ENCODE measurements at places on chromosomes 16 and 17.
A peak's percentile ranks its signal among the peaks of the same experiment; 100 is the strongest.

DNA sequence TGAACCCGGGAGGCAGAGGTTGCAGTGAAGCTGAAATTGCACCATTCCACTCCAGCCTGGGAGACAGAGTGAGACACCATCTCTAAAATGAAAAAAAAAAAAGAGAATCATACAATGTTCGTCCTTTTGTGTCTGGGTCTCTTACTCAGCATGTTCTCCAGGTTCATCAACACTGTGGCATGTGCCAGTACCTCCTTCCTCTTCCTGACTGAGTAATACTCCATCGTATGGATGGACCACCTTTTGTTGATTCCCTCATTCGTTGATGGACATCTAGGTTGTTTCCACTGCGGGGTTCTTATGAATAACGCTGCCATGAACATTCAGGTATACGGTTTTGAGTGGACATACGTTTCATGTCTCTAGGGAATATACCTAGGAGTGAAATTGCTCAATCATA lies 4.1 kb upstream of the HS3ST6 start:
- no peak for DNase-seq

DNA sequence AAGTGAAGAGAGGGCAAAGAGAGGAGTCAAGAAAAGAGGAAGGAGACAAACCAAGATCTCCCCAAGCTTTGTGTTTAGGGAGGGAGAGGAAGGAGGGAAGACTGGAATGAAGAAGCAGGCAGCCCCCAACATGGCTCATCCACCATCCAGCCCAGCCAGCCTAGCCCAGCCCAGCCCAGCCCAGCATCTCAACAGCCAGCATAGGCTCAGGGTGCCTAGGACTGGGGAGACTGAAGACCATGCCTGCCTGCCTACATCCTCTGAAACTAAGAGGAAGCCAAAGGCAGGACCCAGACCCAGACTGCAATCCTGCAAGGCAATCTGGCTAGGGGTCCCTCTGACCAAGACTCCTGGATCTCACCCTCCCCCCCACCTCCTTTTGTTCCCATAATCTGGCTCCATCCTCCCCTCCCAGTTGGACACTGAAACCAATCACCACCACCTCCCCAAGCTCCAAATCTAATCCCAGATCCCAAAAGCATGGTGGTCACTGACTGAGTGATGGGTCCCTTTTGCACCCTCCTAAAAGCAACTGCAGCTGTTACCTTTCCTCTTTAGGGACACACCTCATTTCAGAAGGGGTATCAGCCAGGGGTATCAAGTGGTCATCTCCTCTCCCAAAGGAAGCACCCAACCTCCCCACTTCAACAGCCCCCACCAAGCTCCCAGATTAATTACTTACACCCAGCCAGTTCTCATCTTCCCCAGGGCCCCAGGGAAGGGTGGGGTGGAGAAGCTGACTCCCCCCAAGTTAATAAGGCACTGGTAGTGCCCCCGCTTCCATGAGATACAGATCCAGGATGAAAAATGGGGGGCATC lies 1.2 kb downstream of the HDAC5 start:
- no peak for DNase-seq

- no peak for DNase-seq
Observed at GRCh38 chr17:1312261-1312870, 32.9 kb downstream of the TRARG1 start.

DNA sequence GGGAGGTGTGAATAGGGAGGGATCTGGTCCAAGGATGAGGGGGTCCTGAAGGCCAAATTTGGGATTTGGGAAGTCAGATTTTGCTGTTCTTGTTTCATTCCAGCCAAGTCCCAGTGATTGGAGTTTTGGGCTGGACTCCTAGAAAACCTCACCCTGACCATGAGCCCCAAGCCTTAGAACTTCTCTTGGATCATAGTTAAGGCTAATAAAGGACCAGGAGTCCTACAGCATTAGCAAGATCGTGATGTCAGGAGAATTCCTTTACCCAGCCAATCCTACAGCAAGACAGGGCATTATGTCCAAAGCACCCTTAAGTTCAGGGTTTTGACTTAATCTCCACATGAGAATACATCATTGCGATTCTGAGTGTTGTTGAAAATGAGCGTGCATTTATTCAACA lies 85.0 kb downstream of the SOX9 start:
- no peak for DNase-seq

GRCh38 chr17:28712032-28712704 lies 480 bp upstream of the PROCA1 start:
- peak; percentile 46 for DNase-seq

DNA sequence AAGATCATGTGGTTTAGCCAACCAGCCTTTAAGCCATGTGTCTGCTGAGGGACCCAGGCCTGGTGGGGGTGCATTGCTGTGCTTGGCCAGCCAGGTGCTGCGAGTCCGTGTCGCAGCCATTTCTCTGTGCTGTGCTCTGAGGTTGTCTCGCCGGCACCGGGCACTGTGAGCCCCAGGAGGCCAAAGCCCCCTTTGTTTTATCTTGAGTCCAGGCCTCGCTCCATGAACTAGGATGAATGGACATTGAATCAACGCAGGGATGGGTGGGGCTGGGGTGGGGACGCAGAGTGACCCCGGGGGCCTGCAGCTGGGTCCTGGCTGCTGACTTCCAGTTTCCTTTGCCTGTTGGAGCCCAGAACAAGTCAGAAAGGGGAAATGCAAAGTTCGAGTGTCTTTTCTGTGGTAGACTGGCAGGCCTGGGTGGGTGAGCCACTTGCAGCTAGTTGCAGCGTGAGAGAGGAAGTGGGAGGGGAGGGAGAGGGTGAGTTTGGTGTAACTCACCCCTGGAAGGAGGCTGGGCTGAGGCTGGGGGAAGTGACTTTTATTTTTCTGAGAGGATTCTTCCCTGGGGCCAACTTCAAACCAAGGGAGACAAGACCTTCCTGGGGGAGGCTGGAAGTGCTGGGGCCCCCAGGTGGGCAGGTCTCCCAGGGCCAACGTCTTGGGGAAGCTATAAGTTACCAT lies 324.7 kb downstream of the SEC14L1 start:
- DNase-seq: peak; percentile 74

GRCh38 chr16:89545831-89546574 lies 14.5 kb upstream of the RPL13 start:
- no peak for DNase-seq

- no peak for DNase-seq
Observed at GRCh38 chr17:77316191-77316641, 175.4 kb downstream of the SEC14L1 start.

GRCh38 chr17:46046957-46047356 lies 47.9 kb downstream of the STH start:
- DNase-seq: no peak

GRCh38 chr16:89087922-89088497 lies 5.6 kb upstream of the ACSF3 start:
- no peak for DNase-seq

- DNase-seq: no peak
Observed at GRCh38 chr17:17412326-17412725, 64.5 kb upstream of the MED9 start.

- DNase-seq: no peak
Observed at GRCh38 chr17:40418428-40418706, 671 bp upstream of the TOP2A start.

DNA sequence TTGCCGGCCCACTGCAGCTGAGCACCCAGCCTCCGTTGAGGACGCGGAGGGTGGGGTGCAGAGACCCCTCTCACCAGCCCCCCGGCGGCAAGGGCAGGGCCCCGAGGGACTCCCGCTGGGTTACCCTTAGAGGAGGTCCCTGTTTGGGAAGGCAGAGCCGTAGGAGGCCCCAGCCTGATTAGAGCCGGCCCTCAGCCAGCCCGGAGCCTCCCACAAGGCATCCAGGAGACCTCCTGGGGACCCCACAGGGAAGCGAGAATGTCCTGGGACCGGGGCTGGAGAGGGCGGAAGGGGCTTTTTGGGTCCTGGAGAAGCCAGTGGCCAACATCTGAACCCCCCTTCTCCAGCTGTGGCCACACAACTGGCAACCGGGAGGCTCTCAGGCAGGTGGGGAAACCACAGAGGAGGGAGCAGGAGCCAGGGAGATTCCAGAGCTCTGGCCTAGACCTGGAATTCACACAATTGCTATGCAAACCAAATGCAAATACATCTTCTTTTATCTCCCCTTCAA lies 21.7 kb upstream of the SP6 start:
- no peak for DNase-seq

DNA sequence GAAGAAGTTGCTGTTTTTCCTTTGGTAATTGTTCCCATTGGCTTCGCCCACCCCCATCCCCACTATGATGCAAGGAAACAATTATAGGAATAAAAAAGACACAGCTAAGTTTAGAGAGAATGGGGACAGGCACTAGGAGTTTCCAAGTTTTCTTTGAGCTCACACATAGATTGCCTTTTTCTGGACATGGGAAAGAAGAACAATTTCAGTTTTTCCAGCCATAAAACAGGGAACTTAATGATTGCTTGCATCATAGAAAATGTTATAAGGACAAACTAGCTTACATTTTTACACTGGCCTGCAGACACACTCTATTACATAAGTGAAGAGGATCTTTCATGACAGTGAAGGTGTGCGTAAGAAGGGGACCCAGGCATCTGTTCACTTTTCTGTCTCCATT lies 142.3 kb upstream of the ZFHX3 start:
- DNase-seq: no peak

DNA sequence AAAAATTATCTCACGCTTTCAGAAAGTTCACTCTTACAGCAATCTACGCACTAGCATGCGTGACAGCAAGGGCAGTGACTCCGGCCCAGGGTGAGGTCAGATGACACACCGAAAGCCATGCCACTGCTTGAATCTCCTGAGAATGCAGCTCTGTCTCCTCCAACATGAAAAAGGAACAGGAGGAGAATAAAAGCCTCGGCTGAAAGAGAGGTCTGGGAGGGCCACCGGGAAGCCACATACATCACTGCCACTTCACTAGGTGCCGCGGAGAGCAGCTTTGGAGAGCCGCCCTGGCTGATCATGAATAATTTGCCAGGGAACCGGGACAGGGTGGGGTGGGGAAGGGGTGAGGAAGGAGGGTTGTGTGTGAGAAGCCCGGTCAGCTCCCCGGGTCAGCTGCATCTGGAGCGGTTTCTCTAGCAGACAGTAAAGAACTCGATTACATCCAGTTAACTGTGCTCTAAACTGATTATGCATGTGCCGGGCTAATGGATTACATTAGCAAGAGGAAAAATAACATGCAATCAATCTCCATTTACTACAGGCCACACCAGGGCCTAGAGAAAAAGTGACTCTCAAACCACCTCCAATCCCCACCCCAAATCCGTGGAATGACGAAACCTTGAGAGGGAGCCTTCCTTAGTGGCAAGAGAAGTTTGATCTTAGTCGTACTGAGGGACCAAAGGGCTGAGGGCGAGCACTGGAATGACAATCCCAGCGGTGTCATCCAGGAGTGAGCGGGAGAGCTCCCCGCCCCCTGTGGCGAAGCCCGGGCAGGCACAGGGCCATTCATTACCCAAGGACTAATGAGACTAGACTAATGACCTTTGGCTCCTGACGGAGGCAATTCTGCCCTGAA lies 100.3 kb downstream of the ZFHX3 start:
- no peak for DNase-seq

DNA sequence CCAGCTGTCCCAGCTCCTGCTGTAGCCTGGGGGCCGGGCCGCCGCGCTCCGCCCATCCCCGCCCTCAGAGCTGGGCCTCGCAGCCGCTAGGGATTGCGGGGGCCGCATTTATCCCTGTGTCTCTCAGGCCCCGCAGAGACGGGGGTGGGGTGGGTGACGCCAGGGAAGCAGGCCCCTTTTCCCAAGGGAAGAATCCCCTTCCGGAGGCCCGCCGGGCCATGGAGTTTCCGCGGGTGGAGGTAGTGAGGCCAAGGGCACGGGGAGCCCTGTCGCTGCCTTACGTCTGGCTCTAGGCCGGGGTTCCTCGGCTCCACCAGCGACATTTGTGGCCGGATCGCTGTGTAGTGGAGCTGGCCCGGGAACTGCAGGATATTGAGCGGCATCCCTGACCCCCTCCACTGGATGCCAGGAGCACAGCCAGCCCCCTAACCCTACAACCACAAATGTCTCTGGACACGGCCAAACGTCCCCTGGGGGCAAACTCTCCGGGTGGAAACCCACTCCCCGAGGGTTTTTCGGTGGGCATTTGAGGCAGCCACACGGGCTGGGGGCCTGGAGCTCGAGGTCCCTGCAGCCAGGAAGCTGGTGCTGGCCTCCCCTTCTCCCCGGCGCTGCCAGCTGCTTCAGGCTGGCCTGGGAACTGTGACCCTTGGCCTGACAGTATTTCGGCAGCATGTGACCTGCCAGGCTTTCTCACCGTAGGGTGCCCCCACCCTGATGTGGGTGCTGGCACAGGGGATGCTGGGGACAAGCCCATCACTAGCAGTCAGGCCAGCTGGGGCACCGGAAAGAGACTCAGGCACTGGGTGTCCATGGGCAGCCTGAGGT lies 12.0 kb upstream of the CD300A start:
- no peak for DNase-seq

GRCh38 chr17:79023180-79023705 lies 726 bp upstream of the C1QTNF1 start:
- no peak for DNase-seq

DNA sequence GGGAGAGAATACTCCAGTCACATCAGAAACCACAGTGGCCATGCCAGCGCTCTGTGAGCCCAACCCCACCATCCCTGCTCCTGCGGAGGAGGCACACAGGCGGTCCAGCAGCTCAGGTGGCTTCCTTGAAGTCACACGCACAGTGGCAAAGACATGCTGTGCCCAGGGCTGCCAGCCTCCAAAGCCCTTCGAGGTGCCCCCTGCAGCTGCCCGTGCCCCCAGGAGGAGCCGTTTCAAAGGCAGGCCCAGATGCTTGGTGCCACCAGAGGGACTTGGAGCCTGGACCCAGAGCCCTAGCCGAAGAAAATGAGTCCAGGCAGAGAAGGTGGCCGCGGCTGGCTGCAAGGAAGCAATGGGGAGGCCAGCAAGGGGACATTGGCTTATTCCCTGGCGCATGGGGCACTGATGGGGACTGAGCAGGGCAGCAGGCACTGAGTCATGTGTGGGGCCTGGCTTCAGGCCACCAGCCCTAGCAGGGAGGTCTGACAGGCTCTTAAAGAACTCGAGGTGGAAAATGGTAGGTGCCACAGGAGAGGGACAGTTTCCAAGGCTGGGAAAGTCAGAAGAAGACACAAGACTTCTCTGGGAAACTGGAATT lies 17.2 kb upstream of the CACNG1 start:
- no peak for DNase-seq

- no peak for DNase-seq
Observed at GRCh38 chr17:72474719-72475477, 354.1 kb downstream of the SOX9 start.

GRCh38 chr17:39229274-39229913 lies 3.6 kb upstream of the STAC2 start:
- no peak for DNase-seq

DNA sequence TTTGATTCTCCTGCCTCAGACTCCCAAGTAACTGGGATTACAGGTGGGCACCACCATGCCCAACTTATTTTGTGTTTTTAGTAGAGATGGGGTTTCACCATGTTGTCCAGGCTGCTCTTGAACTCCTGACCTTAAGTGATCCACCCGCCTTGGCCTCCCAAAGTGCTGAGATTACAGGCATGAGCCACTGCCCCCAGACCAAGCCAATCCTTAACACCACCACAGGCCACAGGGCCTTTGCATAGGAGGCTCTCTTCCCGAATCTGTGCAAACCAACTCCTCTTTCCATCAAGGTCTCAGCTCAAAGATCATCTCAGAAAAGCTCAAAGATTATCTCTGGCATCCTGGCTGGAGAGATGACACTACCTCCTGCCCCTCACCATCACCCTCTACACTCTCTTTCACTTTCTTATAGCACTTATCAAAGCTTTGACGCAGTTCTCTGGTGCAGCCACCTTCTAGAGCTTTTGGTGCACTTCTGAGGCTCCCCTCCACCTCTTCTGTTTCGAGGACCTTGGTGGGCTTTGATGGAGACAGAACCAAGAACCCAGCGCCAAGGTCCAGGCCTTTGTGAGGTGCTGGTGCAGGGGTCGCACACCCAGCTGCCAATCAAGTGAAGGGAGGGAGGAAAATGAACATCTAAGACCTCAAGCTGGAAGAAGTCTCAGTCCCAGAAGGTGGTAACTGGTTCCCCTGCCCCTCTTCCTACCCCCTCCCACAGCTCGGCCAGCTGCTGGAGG lies 23.2 kb upstream of the PHB1 start:
- DNase-seq: no peak
